Stimulated activated CD4-positive, alpha-beta T cell treated with anti-CD3 and anti-CD28 coated beads, Interleukin-12 subunit alpha, Interleukin-12 subunit beta, amount 100 ng/mL, for 24 hours (primary cell): ENCODE measurements at places on chromosomes 4 and X.

DNA sequence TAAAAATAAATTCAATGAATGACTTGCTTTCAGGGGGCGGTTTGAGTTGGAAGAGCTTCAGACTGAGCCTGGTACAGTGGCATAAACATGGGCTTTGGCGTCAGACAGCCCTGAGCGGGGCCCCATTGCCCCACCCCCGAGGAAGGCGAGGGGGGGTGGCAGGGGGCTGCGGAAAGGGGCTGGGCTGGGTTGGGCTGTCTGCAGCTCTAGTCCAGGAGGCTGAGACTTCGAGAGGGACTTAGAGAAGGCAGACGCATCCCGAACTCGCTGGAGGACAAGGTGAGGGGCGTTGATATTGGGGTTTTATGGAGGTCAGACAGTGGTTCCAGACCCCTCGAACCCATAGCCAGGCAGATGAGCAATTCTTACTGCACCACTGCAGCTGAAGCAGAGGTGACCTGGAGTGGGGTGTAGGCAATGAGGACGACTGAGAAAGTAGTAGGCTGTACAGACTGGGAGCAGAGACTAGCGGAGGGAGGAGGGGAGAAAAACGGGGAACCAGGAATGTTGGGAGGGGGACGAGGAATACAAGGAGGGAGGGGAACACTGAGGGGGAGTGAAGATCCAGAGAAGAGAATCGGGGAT lies at the start of gene MAGED2:
Gene MAGED2 (plus strand): TSS at position 222 of the 585 bp plus-strand sequence. CDS start 1,587 bp downstream, outside the sequence.
- no peak for DNase-seq

DNA sequence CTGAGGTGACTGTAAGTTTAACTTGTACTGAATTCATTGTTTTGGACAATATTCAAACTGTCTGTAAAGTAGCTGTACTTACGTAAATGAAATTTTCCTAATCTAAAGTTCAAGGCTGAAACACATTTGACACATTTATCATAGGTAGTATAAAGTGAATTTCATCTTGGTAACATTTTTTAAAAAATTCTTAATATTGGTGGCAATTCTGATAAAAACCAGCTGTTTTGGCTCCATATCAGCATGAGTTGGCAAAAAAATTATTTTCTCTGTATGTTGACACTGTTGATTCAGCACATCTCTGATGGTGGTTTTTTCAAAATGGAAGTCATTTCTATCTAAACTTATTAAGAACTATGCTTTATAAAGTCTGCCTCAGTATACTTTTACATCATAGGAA lies 30.9 kb downstream of the CXorf58 start:
- no peak for DNase-seq

DNA sequence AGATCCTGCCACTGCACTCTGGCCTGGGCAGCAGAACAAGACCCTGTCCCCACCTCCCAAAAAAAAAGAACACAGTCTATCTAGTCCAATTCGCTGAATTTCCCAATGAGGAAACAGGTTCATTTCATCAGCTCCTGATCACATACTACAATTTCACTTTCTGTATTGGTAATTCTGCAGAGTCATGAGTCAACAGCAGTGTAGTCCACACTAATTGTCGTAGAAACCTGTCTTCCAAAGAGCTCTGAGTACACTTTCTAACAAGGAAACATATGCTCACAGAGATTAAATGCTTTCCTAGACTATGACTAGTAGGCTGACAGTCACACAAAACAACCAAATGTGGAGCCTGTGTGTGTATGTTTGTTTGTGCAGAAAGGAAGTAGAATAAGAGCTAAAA lies 91.9 kb downstream of the GPC4 start:
- DNase-seq: no peak

GRCh38 chrX:43618366-43619205 lies 37.5 kb upstream of the MAOA start:
- no peak for DNase-seq

DNA sequence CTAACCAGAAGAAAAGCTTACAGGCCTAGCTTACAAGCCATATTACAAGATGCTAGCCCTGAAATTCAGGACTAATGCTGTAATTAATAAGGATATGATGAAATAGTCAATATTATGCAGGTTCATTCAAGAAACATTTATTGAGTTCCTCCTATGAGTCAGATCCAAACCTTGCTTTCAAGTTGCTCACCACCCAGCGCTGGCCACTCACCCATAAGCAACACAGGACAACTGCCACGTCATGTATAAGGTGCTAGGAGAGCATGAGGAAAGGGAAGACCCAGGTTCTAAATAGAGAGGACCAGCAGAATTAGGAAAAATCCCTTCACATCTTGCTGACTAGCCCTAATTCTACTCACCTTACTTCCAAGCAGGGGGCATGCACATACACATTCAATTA lies 23.3 kb downstream of the MAML3 start:
- DNase-seq: no peak

- DNase-seq: no peak
Measured at GRCh38 chr4:4333265-4333706, 43.2 kb downstream of the ZBTB49 start.

DNA sequence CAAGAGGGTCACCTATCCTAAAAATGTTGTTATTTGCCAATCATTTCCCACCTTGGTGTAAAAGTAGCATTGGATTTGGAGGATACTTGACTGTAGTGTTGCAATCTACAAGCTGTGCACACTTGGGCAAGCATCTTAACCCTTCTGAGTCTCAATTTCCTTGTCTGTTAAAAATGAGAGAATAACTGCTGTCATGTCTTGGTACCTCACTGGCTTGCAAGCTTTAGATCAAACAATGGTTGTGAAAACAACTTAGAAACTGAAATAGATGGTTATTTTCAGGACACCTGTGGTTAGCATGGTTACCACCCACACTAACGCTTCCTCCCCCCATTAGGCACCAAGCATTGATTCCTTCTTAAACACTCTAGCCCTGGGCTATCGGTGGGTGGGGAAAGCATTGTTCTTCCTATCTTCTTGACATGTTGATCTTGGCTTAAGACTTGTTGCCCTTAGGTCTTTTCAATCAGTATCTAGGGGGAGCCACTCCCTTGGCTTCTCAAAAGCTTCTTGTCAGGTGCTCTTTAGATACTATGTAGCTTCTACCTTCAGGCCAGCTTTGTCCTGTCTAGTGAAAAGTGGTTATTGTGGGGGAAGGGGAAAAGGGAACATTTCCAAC lies 10.6 kb upstream of the AMOT start:
- no peak for DNase-seq

- DNase-seq: no peak
Measured at GRCh38 chr4:175622887-175623286, 189.2 kb downstream of the GPM6A start.

- DNase-seq: no peak
Measured at GRCh38 chr4:119081943-119082342, 53.7 kb upstream of the MYOZ2 start.

DNA sequence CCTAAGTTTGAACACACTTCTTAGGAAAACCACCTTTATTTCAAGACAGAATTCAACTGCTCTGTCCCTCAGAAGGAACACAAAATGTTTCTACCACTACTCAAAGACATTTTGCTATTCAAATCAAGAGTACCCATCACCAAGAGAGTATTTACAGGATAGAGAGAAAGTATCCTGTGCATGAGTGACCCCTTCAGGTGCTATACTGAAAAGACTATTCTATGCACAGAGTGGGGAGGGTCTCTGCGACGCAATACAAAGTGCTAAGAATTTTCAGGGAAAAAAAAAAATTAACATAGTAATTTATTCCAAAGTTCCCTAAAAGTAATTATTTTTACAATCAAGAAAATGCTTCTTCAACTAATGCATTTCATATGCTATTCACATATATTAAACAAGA lies 346.4 kb upstream of the FAM241A start:
- no peak for DNase-seq

DNA sequence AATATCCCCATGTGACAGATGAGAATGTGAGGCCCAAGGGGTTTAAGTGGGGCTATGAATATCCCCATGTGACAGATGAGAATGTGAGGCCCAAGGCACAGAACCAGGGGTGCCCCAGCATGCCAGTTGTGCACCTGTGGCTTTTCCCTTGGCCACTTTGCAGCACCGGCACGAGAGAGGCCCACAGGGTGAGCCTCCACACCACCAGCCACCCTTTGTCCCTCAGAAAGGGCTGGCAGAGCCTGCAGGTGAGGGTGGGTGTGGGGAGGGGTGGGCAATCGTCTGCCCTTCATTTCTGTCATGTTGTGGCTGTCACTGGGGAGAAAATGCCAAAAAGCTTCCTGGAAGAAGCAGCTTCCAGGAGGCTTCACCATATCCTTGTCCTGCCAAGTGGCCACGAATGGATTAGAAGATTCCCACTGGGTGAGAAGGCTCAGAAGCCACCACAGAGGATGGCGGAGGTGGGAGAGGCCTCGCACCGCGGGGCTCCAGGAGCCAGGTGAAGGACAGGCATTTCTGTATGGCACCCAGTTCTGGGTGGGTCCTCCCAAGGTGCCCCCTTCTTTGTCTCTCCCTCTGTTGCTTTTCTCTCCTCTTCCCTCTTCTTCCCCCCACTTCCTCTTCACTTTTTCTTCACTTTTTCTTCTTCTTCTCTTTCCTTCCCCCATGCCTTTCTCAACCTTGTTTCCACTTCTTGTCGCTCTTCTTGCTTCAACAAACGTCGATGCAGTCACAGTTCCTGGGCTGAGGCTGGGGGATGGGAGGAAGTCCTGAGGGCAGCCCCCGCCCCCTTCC lies 469 bp upstream of the GPR78 start:
- no peak for DNase-seq

DNA sequence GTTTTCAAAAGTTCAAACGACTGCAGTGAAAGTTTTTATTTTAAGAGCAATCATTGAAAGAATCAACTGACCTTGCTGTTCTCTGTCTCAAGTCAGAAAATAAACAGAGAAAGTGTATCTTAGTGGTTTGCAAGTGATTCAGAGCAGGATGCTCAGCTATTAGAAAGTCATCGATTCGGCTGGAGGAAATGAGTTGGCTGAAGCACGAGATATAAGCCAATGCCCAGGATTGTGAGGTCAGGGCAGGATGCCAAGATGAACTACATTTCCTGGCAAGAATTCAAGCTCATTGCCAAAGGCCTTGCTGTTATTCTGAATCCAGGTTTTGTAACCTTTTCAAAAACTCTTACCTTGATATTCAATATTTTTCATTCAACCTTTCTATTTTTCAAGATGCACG lies 541.4 kb upstream of the BOD1L1 start:
- DNase-seq: no peak

GRCh38 chr4:176758731-176759130 lies 34.0 kb downstream of the VEGFC start:
- DNase-seq: no peak

GRCh38 chr4:88017516-88018297 lies 10.3 kb downstream of the PKD2 start:
- DNase-seq: no peak

GRCh38 chrX:27966492-27966891 lies 14.8 kb downstream of the DCAF8L1 start:
- DNase-seq: no peak

GRCh38 chr4:156976147-156976546 lies 4.5 kb upstream of the PDGFC start:
- no peak for DNase-seq

DNA sequence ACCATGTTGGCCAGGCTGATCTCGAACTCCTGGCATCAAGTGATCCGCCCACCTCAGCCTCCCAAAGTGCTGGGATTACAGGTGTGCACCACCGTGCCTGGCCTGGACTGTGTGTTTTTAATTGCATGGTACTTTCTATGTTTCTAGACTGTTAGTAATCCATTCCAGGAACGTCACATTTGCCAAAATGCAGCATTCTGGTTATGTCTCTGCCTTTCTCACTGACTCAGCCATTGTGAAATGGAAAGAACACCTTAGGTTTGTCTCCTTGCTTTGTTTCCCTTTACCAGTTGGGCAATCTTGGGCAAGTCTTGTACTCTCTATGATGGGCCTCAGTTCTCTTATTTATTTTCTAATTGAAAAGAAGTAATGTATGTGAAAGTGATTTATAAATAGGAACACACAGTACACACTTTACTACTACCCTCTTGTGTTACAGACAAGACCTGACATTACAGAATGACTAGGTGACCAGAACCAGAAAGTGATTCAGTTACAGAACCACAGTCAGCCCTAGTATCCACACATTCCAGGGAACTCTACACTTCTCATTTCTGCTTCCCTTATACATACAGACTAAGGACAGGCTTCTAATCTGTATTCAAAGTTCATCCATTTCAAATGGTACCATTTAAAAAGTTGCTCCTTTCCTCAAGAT lies 187.1 kb downstream of the MGST2 start:
- no peak for DNase-seq

- no peak for DNase-seq
Measured at GRCh38 chr4:126958482-126958881, 674.3 kb upstream of the INTU start.

GRCh38 chr4:88759895-88760290 lies 62.3 kb upstream of the NAP1L5 start:
- DNase-seq: no peak

GRCh38 chrX:148811236-148811635 lies 310.8 kb downstream of the AFF2 start:
- no peak for DNase-seq

DNA sequence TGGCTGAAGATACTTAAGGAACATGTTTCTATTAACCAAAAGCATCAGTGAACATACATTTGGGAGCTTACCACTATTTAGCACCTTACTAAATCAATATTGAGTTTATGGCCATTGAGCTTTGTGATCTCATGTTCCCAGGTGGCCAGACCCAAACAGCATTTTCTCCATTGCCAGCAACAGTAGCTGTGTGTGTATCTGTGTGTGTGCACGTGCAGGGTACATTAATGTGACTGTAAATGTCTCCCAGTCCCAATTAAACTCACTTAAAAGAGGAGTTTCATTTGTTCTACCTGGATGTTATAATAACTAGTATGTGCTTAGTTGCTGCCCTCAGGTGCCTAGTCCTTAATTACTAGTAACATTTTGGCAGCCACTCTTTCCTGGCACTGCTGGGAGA lies 282.4 kb downstream of the NR3C2 start:
- DNase-seq: no peak
